ENCODE measurements at places on chromosomes 16 and 17.

GRCh38 chr16:3980253-3981111, 100.0 kb upstream of the CREBBP start:
- DNase-seq, result no peak

GRCh38 chr17:57988301-57989250, 522 bp upstream of the VEZF1 start:
- peak; percentile 61 for DNase-seq

DNA sequence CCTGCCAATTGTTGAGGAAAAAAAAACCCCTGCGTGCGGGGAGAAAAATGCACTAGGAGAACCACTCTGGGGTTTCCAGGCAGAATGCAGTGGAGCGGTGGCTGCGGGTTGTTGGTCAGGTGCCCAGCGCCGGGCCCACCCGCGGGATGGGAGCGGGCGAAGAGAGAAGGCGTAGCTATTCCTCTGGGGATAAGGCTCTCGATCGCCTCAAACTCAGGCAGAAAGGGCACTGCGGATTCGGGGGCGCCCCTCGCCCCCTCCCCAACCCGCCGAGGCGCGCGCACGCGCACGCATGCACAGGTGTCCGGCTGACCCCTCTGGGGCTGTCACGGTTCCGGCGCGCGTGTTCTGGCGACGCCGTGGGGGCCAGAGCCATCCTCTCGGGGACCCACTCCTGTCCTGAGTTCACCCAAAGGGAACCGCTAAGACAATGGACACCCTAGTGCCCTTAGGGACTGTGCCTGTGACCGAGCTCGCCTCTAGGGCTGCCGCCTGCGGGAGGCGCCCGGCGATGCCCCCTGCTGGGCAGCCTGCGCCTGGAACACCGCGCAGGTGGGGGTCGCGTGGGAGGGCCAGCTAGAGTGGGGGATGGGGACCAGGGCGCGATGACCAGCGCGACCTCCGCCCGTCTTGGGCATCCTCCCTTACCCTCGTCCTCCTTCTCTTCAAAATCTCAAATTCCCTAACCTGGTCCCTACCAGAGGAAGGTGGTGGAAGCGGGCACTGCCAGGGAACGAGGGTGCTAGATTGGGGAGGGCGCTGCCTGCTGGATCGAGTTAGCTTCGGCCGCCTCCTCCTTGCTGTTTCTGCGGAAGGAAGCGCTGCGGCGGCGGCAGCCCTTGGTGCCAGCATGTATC, 14.4 kb upstream of the CBX8 start:
- DNase-seq, result no peak

DNA sequence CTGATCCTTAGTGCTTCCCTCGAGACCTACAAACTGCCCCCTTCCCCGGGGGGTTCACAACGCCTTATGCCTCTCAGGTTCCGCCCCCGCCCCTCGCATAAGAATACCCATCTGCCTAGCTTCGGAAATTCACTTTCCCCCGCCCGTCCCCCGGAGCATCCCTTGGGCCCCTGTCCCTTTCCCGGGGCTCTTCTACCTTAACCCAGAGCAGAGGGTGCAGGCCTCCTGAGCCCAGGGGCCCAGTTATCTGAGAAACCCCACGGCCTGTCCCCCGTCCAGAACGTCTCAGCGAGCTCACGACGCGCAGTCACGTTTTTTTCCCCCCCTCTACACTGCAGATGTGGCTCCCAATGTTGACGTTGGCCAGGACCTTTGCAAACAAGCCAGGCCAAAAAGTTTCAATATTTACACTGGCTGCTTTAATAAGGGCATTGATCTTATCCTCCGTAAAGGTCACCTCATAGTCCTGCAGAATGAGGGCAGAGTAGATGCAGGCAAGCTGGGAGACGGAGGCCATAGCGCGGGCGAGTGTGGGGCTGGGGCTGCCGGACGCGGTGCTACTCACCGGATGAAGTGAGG, 1.4 kb upstream of the NBR1 start:
- no peak for DNase-seq

DNA sequence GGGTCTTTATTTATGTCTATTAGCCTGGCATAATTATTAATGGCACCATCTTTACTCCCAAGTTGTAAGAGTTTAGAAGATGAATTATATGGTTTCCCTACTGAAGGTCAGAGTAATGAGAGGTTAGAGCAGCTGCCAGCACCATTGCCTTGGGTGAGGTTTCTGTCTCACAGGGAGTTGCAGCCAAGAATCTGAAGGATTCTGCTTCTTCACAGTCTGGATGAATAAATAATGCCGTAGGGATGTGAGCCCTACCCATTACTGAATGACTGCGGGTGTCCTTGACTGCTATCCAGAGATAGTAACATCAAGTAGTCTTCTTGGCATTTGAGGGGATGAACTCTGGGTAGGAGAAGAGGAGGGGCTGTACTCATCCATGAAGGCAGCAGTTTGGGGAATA, 52.8 kb upstream of the SMIM36 start:
- no peak for DNase-seq

DNA sequence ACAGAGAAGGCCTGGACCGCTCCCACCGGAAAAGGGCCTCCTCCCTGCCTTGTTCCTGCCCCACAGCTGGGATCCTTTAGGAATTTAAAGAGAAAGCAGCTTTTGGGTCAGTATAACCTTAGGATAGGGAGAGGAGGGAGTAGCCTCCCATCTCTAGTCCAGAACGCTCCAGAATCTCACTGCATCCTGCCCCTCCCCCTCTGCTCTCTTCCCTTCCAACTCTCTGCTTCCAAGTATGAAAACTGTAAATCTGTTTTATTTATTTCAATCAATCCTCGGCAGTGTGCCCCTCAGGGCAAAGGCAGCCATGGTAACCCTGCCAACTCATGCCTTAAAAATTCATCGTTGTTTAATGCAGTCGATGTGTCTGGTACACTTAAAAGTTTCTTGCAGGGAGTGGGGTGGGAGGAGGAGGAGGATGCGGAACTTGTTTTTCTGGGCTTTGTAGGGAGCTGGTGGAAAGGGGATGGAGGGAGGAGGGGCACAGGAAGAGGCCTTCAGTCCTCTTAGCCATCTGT, 21.2 kb upstream of the MTSS2 start:
- DNase-seq, result no peak

DNA sequence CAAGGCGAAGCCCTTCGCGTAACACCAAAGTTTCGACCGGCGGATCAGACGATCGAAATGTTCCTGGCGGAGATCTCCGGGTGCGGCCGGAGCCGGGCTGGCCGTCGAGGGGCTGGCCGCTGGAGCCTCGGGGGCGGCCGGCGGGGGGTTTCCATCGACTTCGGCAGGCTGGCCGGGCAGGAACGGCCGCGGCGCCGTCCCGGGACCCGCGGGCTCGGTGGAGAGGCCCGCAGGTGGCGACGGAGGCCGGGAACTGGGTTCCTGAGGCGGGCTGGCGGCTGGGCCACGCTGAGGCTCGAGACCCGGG, 1.1 kb downstream of the EPOP start:
- DNase-seq, result no peak

DNA sequence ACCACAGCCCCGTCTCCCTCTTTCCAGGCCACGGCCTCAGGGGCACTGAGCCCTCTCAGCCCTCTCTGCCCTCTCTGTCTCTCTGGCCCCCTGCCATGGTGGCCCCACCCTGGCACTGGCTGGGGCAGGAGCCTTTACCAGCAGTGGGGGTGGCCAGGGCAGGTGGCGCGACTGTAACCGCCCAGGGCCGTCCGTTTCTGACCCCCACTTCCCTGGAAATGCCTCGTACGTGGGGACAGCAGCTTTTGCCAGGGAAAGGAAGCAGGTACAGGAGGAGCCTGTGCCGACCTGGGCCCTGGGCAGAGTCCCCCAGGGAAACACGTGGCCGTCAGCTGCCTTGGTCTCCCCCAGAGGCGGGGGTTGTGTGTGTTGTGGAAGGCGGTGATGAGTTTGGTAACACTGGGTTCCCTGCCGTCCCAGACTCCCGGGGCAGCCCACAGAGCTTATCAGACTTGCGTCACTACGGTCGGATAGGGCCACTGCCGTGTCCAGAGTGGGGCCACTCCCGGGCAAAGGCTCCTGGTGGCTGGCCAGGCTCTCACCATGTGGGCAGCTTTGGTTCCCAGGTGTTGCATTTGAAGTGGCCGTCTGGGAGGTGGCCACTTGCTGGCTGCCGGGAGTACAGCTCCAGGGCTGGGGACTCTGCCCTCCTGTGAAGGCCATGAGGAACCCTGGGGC, 249.3 kb upstream of the CIBAR2 start:
- DNase-seq, result no peak

GRCh38 chr16:88979353-88980015, 2.5 kb upstream of the CBFA2T3 start:
- DNase-seq, result no peak

- no peak for DNase-seq
Observed at GRCh38 chr16:89040391-89040790, 53.3 kb upstream of the ACSF3 start.

DNA sequence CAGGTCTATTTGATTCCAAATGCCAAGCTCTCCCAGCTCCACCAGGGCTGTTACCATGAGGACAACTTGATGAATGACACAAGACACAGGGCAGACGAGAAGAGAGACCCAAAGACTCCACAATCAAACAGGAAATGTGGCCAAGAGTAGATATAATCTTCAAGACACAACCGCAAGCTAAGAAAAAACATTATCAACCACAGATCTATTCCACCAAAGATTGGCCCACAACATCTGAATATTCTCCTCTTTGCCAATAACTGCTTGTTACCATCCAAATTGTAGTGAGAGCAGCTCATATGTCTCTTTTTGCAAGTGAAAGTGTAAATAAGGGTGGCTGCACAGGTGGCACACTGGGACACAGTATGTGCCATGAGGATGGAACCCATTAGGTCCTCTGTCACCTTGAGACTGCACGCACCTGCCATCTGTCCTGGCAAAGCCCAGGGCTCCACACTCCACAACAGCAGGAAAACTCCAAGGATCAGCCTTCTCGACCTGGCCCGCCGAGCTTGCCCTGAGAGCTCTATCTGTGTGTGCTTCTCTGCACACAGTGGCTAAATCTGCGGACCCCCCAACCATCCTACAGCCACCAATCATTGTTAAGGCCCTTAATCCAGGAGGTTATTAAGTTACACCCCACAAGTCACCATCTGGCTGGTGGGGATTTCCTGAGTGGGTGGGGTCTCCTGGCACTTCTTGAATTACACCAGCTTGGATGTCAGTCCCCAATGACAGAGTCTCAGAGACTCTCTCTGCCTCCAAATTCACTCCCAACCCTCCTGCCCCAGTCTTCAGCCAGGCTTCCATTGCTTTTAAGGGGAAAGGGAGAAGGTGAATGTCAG, 50.5 kb downstream of the DYNLRB2 start:
- DNase-seq, result no peak

- peak; percentile 17 for DNase-seq
Observed at GRCh38 chr16:728131-728889, 1.4 kb downstream of the HAGHL start.

- DNase-seq, result no peak
Observed at GRCh38 chr17:27462714-27463113, 6.5 kb downstream of the KSR1 start.

DNA sequence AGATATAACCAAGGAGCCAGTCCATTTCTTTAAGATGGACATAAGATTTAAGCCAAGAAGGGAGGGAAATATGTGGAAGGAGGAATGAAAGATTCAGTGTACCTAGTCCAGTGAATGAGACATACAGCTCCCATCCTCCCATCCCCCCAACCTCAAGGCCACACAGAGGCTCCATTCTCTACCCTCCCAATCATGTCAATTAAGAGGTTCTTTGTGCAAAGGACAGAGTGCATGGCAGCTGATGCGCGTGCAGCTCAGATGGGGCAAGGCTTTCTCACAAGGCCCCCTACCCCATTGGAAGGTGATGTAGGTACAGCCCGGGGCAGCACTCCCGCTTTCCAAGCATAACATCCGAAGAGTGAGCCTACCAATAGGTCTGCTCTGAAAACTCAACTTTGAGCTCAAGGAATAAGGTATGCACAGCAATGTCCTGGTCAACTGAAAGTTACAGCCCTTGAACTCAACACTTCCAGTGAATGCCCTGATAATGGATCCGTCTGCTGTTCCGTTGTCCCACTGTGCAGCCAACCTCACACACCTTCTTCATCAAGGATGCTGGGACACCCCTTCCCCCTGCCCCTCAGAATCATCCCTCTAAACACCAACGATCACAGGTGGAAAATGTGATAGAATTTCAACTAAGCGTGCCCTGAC, 458.1 kb downstream of the SOX9 start:
- DNase-seq, result no peak

- DNase-seq, result no peak
Observed at GRCh38 chr16:1094124-1094479, 1.9 kb downstream of the C1QTNF8 start.

- DNase-seq, result no peak
Observed at GRCh38 chr17:58415371-58416055, 1.8 kb downstream of the RNF43 start.

DNA sequence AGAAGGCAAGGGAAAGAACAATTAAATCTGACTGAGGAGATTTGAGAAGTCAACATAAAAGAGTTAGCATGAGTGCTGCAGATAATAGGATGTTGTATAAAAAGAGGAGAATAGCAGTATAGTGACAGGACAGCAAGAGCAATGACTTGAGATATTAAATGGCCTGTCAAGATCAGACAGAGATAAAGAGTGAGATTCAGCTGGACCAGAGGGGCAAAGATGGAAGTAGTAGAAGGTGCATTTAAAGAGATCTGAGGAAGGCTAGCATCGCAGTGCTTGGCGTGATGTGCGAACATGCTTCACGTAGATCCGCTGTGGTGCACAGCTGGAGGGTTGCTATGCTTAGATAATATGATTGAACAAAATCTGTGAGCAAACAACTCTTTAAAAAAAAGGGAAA, 1422.6 kb upstream of the CDH8 start:
- DNase-seq, result no peak

DNA sequence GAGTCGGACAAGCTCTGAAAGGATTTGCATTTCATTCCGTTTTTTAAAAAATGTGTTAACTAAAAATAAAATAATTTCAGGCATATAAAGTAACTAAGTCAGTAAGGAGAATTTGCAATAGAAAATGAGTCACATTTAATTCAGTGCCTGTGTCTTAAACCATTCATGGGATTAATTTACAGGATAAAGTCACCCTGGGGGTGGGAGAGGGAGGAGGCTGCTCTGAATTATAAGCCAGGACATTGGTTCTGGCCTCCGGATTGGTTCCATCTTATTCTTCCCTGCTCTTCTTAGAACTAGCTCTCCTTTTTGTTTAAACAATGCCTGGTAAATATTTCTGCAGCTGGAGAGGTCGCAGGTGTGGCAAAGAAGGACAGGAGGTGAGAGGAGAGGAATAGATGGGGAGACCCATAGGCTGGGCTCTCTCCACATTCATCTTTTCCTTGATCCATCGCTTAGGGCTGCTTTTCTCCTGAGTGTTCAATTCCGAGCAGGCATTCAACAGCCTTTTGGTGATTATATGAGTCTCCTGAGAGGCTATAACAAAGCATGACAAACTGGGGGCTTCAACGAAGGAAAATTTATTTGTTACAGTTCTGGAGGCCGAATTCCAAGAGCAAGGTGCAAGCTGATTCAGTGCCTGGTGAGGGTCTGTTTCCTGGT, 319.2 kb downstream of the PHKB start:
- no peak for DNase-seq
